Activated CD4-positive, alpha-beta memory T cell treated with anti-CD3 and anti-CD28 coated beads, Interleukin-2, amount 10 ng/mL, durations not matched to agents 7 days and 5 days (primary cell): ENCODE measurements at places on chromosomes 1 and 21. TPM values are rescaled to one million over a fixed set of nuclear protein-coding genes. Genes with fewer than 3 reads are reported as not detected.

DNA sequence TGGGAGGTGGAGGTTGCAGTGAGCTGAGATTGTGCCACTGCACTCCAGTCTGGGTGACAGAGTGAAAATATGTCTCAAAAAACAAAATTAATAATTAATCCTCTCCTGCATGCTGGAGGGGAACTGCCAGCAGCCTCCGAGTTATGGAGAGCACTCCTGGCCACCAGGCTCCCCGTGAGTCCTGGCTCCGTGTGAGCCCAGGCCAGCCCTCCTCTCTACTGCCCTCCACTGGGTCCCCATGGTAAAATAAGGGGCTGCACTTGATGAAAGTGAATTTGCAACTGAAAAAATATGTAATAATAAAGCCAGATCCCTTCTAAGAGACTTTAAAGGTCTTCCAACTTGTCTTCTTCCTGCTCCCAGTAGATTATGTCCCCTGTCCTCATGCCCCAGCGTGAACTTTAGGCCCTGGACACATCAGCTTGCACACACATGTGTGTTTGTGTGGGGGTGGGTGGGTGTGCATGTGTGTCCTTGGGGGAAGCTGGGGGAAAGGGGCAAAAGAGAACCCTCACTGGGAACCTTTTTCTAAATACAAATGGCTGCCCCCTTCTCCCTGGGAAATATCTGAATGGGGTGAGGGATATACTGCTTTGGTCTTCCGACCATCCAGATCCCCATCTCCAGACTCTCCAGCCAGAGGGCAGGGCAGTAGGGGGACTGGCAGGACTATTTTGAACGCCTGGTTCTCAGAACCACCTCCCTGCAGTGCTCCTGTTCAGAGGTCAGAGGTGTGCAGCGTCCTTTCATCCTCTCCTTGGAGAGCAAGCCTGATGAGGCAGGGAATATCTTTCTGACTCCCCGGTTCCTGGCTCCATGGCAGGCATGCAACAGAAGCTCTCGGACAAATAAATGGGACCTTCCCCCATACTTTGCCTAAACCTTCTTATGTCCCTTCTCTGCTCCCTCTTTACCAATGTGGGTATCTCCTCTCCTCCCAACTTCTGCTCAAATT lies 26.2 kb downstream of the NEK2 start:
- H3K4me3 ChIP-seq, result no peak overlapping the region
- DNase-seq, result peak; percentile 34
- H3K27me3 ChIP-seq, result peaks cover 6% of the 10 kb centered on the region
- H3K4me1 ChIP-seq, result peaks cover 5% of the 10 kb centered on the region
- no peaks in the 10 kb centered on the region for H3K36me3 ChIP-seq
- H3K27ac ChIP-seq, result no peak overlapping the region

DNA sequence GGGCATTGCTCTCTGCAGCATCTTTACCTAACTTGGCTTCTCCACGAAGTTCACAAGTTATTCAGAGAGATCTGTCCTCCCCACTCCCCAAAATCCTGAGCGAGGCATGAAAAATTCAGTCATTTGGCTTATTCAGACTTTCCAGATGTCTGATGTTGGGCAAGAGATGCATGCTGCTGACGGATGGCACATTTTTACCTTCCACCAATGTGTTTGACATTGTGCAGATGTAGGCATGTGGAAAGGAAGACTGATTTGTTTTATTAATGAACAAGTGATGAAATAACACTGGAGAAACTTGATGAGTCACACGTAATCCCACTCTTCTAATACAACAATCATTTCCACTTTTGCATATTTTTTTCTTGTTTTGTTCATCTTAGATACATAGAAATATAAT lies 86.7 kb downstream of the C1orf94 start:
- no peak for DNase-seq
- H3K4me3 ChIP-seq, result no peak overlapping the region
- H3K27me3 ChIP-seq, result no peaks in the 10 kb centered on the region

DNA sequence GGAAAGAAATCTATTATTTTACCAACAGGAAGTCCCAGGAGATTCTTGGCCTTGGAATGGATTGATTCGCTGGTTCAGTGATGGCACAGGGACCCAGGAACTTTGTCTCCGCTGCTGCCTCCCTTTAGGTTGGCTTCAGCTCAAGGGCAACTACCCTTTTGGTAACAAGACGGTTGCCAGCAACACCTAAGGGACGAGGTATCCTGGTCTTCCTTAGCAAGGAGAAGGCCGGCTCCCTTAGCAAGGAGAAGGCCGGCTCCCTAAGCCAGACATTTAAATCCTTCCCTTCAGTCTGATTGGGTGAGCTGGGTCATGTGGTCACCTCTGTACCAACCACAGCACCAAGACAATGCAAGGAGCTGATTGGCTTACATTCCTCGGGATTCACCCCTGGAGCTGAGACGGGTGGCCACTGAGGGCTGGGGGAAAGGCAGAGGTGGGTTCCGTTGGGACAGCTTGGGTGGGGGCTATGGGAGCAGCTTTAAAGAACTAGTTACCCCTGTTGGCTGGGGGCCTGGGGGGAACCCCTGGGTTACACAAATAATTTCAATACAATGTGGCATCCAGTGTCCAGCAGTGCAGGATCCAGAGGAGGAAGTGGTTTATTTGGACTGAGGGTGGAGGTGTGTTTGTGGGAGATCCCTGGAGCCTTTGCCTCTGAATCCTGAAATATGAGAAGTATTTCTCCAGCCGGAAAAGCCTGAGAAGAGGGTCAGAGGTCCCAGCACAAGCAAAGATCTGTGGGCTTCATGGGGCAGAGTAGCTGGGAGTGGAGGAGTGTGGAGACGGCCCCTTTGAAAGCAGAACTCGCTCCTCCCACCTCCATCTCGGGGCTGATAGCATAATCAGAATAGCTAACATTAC lies 20.7 kb upstream of the CLIC4 start:
- H3K27ac ChIP-seq, result no peak overlapping the region
- H3K27me3 ChIP-seq, result peaks cover 2% of the 10 kb centered on the region
- peaks cover 24% of the 10 kb centered on the region for H3K4me1 ChIP-seq
- no peaks in the 10 kb centered on the region for H3K36me3 ChIP-seq

- H3K27ac ChIP-seq, result no peak overlapping the region
- no peak for DNase-seq
- peaks cover 57% of the 10 kb centered on the region for H3K27me3 ChIP-seq
- peaks cover 27% of the 10 kb centered on the region for H3K4me1 ChIP-seq
- H3K36me3 ChIP-seq, result no peaks in the 10 kb centered on the region
Measured at GRCh38 chr1:227318853-227319607, 738 bp upstream of the CDC42BPA start.

GRCh38 chr1:209685821-209686220 lies 10.6 kb downstream of the G0S2 start:
- H3K4me3 ChIP-seq, result peak overlapping the region; percentile 73
- H3K4me1 ChIP-seq, result peaks cover 42% of the 10 kb centered on the region
- H3K27me3 ChIP-seq, result peaks cover 2% of the 10 kb centered on the region

GRCh38 chr1:64631346-64632034 lies 113.4 kb upstream of the RAVER2 start:
- no peaks in the 10 kb centered on the region for H3K36me3 ChIP-seq
- DNase-seq, result no peak
- no peaks in the 10 kb centered on the region for H3K27me3 ChIP-seq
- peaks cover 9% of the 10 kb centered on the region for H3K4me1 ChIP-seq
- H3K27ac ChIP-seq, result no peak overlapping the region

- H3K4me1 ChIP-seq, result peaks cover 10% of the 10 kb centered on the region
- no peaks in the 10 kb centered on the region for H3K36me3 ChIP-seq
- peak overlapping the region; percentile 77 for H3K4me3 ChIP-seq
- peak overlapping the region; percentile 77 for H3K27ac ChIP-seq
- DNase-seq, result peak; percentile 73
- peaks cover 3% of the 10 kb centered on the region for H3K27me3 ChIP-seq
Measured at GRCh38 chr1:43348809-43349593, 9.8 kb upstream of the CDC20 start.

DNA sequence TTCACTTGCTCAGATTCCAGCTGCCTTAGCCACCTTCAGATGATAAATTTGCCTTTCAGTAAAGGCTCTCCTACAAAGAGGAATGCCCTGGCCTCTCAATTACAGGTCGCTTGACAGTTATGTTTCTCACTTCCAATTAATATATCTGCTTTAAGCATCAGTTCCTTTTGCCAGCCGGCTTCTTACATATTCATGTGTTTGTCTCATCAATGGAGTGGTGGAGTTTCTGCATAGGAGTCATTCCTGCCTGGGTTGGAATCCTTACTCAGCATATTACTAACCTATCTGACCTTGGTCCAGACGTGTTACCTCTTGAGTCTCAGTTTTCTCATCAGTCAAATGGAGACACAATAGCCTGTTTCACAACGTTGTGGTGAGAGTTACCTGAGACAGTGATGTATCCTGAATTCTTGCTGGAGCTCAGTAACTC lies 9.4 kb upstream of the SESN2 start:
- no peak overlapping the region for H3K4me3 ChIP-seq
- no peak for DNase-seq
- no peaks in the 10 kb centered on the region for H3K27me3 ChIP-seq
- H3K36me3 ChIP-seq, result peaks cover 4% of the 10 kb centered on the region

GRCh38 chr1:94117259-94117851 lies 3.6 kb downstream of the ABCA4 start:
- H3K27me3 ChIP-seq, result peaks cover 2% of the 10 kb centered on the region
- H3K4me1 ChIP-seq, result no peaks in the 10 kb centered on the region
- H3K4me3 ChIP-seq, result no peak overlapping the region
- H3K27ac ChIP-seq, result no peak overlapping the region
- DNase-seq, result no peak

DNA sequence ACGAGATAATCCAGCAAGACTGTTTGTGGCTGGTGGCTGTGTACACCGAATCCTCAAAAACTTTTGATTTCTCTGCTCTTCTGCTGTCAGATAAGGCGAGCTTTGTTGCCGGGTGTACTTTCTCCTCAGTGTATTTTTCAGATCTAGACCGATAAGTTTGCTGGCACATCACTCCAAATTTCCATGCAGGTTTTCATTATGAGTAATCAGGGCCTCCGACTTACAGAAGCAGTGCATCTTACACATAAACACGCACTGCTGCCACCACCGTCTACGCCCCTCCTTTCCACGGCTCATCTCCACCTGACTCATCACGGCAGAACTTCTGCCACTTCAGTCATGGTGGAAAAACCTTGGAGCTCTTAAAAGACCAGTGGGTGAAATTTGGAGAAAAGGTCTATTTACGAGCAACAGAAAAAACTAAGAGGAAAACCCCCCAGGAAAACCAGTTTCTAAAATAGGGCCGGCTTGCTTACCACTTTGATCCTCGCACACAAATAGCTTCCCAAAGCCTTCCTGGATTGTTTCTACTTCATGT lies 7.7 kb downstream of the ZBTB21 start:
- DNase-seq, result peak; percentile 73
- H3K27me3 ChIP-seq, result peaks cover 12% of the 10 kb centered on the region
- H3K4me3 ChIP-seq, result no peak overlapping the region
- peaks cover 32% of the 10 kb centered on the region for H3K4me1 ChIP-seq

- no peak overlapping the region for H3K4me3 ChIP-seq
- no peaks in the 10 kb centered on the region for H3K36me3 ChIP-seq
- no peaks in the 10 kb centered on the region for H3K4me1 ChIP-seq
- H3K27ac ChIP-seq, result no peak overlapping the region
- DNase-seq, result no peak
Measured at GRCh38 chr1:117284399-117285215, 73.9 kb upstream of the VTCN1 start.

The ERICH3 gene
- total RNA-seq, result not detected

The NPHS2 gene
- total RNA-seq, result not detected

The CELA3B gene
- not detected for total RNA-seq

The OPRD1 gene
- total RNA-seq, result not detected

The RIIAD1 gene
- not detected for total RNA-seq
